Right renal cortex interstitium (tissue), 3 donors: ENCODE measurements at places on chromosomes 1 and 21. TPM values are rescaled to one million over a fixed set of nuclear protein-coding genes. Genes with fewer than 3 reads are reported as not detected.

DNA sequence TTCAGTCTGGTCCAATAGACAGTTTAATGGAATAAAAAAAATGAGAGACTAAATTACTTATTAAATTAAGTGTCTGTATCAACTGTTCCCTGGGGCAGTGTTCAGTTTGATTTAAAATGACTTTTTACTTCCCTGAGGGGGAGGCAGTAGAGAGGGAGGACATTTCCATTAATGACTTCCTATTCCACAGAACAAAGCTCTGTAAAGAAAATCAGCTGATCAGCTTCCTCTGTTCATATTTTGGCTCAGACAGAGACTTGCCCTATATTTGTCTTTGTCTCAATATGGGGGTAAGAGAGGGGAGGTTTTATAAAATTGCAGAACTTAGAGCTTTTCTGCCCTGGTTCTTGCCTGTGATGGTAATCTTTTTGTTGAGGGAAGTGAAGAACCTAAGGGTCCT lies 8.4 kb downstream of the CFAP126 start:
- no peak for DNase-seq

DNA sequence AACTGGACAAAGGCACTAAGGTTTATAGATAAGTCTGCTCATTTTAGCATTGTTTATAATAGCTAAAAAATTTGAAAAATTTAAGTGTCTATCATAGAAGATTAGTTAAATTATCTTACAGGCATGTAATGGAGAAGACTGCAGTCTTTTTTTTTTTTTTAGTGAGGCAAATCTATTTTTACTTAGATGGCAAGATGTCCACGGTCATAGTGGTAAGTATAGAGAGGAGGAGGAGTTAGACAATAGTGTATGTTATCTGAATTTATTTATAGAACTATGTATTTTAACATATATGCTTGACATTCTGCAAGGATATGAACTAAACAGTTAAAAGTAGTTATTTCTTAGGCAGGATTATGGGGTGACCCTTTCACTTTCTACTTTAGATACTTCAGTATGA lies 149.0 kb downstream of the SYT2 start:
- DNase-seq, result no peak

S100A4 gene
- 34.4 TPM for polyA plus RNA-seq

TNFRSF18 gene
- not detected for polyA plus RNA-seq

DNA sequence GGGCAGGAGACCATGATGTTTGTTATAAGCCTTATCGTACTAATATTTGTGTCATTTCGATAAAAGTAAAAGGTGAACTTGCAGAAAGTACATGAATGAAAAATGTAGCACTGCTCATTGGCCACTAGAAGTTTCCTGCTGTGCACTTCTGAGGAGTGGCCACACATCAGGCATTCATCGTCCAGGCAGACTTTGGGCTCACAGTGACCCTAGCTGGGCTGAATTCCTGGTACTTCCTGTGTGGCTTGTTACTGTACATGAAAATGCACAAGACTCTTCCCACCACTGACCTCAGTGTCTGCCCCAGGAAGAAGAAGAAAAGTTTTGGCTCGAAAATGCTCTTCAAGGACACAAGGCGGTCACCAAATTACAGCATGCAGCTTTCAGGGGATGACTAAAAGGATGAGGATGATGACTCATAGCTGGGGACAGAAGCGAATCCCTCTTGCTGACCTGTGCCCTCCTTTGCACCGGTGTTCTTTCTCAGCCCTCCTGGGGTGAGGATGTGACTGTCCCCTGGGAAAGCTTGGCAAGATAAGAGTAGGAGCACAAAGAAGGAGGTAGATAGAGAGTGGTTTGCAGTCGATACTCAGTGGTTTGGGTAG lies 252.4 kb upstream of the KAZN start:
- no peak for DNase-seq

- DNase-seq, result no peak
These were observed 46.5 kb downstream of the LUZP1 start for GRCh38 chr1:23122023-23122748.

- DNase-seq, result no peak
These were observed 138.6 kb upstream of the B3GALT2 start for GRCh38 chr1:193325042-193325441.

GRCh38 chr1:85611856-85612255 lies 31.3 kb downstream of the CCN1 start:
- DNase-seq, result no peak

GRCh38 chr1:33170351-33171274 lies 11.2 kb downstream of the TRIM62 start:
- no peak for DNase-seq

- DNase-seq, result no peak
These were observed 18.8 kb downstream of the ELF3 start for GRCh38 chr1:202029171-202029665.

DNA sequence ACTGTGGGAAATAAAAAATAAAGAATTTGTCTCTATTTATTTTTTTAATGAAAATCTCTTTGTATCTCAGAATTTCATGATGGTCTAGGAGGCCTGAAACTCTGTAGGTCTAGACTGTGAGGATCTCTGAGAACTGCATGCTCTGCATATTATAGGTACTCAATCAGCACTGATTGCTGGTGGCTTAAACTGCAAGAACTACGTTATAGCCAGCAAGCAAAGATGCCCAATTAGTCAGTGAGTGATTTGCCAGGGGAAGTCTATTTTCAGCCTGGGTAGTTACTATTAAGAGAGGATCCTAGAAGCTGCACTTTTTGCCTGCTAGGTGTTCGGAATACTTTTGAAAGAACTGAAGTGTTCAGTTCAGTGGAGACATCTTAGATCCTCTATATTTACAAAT lies 87.4 kb downstream of the GPR52 start:
- DNase-seq, result no peak

HSD3B2 gene
- 1.3 TPM for polyA plus RNA-seq

ADCY10 gene
- 0.31 TPM for polyA plus RNA-seq

- peak; percentile 89 for DNase-seq
These were observed 409 bp upstream of the HOOK1 start for GRCh38 chr1:59814180-59814900.

DNA sequence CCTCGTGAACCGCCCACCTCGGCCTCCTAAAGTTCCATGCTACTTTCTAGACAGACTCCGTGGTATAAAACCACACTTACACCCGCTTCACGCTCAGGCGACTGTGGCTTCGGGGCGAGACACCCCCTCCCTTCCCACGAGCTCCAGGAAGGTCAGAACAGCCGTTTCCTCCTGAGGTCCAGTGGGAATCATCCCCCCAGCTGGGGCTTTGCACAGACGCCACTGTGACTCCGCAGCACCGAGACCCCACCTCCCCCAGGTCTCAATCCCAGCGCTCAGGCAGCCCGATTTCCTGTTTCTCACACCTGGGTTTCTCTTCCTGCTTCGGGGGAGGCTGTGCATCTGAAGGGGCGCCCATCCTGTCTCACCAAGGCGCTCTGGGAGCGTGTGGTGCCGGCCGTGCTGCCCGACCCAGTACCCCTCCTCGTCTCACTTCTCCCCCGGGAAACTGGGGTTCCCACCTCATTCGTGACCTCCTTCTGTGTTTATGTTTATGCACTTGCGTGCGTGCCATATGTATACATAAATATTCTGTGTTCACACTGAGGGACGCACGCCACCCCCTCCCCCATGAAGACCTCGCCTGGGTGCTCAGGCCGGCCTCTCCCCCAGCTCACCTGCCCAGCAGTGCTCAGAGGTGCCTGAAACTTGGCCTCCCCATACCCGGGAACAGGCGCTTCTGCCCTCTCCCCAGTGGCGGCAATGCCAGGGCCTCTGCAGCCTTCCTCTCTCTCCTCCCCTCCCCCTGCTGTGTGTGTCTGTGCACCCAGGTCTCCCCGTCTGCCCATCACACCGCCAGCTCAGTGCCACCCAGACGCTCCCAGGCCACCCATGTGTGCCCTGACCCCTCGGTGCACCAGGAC lies 14.6 kb downstream of the SLC35E2B start:
- DNase-seq, result no peak

TMEM240 gene
- 3.5 TPM for polyA plus RNA-seq

DNA sequence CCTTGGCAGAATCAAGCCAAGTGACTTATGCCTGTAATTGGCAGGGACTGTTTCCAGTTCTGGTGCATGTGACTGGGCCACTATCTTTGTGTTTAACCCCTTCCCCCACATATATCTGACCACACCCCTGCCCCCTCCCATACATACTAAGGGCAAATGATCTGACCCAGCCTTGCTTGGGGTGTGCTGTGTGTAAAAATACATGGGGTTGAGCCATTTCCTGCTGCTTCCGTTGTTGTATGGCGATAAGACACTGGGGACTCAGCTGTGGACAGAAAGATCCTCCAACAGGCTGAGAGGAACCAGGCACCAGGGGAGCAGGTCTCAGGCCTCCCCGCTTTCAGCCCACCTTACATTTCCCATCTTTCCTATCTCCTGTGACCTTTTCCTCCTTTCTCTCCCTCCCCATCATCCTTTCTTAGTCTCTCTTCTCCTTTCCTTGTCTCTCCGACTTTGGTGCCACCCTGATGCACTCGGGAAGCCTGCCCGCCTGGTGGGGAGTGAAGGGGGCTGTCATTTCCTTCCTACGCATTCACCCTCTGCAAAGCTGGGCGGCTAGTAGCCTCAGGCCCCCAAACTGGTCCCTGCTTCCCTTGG lies 39.7 kb downstream of the TMCC2 start:
- DNase-seq, result no peak

GRCh38 chr1:117147341-117147831 lies 25.8 kb upstream of the TRIM45 start:
- no peak for DNase-seq

DNA sequence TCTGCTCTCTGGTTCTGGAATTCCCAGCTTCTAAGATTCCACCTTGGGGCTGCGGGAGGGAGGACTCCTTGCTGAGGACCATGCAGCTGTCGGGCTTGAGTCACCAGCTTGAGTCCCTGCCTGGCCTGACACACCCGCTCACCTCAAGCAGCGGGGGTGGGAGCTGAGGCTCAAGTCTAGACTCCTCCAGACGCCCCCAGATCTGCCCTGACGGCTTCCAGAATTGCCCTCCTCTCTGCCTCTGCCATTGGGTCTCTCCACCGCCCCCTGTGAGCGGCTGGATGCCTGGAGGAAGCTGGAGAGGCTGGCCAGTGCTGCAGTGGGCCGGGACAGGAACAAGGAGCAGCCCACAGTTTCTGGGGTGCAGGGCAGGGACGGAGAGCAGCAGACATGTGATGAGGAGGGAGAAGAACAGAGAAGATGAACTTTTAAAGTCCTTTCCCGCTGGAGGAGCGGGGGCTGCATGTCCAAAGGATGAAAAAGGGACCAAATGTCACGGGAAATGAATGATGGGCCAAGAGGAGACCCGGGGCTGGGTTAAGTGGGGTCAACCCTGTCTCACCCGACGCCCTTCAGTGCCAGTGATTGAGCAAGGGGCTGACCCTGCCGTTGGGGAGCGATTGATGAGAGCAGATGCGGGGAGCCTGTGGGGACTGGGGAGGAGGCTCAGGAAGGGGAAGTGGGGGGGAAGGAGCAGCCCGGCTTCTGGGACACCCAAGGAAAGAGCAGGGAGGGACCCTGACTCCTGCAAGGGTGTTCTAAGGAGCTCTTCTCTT lies 13.5 kb downstream of the CRABP2 start:
- no peak for DNase-seq

GRCh38 chr1:182626527-182626926 lies 22.3 kb upstream of the RGS16 start:
- DNase-seq, result no peak
